ENCODE measurements at places on chromosomes 5 and 9.

DNA sequence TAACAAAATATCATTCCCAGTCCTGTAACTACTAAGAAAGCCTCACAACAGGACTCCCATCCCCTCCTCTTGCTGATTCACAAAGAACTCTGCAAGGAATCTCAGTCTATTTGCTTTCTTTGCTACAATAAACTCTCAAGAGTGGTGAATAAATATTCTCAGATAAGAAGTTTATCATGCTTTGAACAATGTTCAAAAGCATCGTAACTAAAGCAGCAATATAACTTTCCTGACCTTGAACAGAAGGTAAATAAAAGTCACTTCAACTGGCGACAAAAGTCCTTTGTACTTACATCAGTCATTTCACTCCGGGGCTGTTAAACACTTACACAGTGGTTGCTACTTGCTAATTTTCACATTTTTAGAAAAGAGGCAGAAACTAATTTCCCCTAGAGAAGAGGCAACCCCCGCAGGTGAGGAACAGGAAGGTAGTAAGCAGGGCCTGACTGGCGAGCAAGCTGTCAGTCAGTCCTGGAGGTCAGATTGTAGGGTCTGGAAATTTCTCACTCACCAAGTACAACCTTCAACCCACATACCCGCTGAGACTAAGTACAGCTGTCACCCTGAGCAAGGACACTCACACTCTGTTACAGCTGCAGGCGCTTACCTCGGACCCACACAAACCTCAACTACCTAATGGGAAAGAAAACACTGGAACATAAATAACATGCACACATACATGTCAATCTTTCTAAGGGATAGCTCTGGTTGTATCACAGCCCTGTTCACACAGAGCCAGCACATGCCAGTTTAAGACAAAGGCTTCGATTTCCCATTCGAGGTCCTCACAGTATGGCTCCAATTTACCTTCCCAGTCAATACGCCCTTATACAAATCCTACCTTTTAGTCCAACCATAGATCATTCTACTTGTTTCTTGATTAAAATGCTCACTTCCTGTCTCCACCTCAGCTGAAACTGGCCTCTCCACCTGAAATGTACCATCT lies 104.6 kb upstream of the RETREG1 start:
- DNase-seq: no peak

DNA sequence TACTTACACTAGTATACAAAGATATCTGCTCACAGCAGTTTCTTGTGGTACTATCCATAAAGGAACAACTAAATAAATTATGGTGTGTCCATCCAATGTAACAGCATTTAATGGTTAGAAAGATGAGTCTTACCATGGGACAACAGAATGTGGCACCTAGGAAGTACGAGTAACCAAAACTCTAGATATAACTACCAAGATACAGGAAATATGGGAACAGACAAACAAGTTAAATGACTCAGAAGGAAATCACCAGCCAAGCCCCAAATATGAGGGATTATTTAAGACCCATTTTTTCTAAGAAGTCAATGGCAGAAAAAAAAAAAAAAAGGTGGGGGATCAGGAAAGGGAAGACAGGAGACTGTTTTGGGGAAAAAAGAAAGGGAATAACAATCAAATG lies 294.8 kb downstream of the PRELID2 start:
- DNase-seq: no peak

DNA sequence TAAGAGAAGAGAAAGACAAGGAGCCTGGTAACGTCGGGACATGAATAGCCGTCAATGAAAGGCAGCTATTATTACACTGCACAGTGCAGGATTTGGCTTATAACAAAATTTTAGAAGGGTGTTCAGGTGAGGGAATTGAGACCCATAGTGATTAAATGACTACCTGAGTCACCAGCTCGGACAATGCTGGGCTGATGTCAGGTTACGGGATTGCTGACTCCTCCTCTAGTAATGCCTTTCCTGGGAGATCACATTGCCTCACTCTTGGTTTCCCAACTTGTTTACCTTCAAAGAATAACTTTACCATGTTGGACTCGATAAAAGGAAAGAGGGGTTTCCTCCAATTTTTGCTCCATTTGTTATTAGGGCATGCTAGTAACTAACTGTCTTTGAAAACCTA lies 132.6 kb downstream of the GHR start:
- no peak for DNase-seq

- no peak for DNase-seq
Observed at GRCh38 chr5:160071516-160071915, 47.7 kb downstream of the PWWP2A start.

DNA sequence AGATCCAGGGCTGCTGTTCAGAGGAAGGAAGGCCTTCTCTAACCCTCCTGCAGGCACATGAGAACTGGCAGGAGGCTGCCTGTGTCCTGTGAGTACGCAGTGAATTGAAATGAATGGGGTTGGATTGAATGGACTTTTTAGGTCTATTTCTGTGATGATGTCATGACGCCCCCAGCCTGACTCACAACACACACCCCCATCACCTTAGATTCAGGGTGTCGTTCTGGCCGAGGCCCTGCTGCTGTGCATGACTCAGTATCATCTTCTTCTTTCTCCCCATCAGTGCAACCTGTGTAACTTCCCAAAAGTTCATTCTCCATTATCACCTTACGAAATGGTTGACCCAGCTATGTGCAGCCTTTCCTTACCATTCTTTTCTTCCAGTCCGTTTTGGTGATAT lies 5.4 kb downstream of the PCAT7 start:
- DNase-seq: no peak

- no peak for DNase-seq
Observed at GRCh38 chr5:102295534-102296177, 428 bp downstream of the SLCO4C1 start.

DNA sequence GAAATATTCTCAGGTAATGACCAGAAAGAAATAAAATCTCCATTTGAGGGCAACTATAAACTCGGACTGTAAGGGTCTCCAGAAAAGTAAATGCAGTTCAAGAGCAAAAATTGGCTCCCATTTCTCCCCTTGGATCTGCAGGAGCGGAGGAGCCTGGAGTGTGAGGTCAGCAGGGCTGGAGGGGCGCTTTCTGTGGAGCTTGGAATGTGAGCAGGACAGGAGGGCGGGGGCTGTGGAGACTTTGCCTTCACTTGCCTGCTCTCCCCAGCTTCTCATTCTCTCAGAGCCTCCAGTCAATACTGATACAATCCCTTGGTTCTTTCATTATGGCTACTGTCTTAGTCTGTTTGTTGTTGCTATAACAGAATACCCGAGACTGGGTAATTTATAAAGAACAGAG lies 162.8 kb upstream of the ANKH start:
- no peak for DNase-seq

DNA sequence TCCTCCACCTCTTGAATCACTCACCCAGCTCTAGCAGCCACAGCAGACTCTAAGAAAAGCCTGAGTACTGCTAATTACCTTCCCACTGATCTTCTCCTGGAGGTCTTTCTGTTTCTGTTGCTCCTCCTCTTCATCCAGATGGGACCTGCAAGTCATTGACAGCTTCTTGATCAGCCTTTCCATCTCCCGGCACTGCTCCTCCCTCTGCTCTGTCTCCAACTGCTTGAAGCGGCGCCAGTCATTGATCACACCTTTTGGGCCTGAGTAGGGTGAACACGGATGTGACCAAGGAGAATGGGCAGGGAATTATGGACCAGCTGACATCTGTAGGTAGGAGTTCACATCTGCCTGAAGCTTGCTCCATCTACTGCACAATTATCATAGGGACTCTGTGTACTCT lies 5.5 kb downstream of the PDCL start:
- DNase-seq: no peak

- no peak for DNase-seq
Observed at GRCh38 chr5:127418367-127418766, 99.1 kb upstream of the PRRC1 start.

DNA sequence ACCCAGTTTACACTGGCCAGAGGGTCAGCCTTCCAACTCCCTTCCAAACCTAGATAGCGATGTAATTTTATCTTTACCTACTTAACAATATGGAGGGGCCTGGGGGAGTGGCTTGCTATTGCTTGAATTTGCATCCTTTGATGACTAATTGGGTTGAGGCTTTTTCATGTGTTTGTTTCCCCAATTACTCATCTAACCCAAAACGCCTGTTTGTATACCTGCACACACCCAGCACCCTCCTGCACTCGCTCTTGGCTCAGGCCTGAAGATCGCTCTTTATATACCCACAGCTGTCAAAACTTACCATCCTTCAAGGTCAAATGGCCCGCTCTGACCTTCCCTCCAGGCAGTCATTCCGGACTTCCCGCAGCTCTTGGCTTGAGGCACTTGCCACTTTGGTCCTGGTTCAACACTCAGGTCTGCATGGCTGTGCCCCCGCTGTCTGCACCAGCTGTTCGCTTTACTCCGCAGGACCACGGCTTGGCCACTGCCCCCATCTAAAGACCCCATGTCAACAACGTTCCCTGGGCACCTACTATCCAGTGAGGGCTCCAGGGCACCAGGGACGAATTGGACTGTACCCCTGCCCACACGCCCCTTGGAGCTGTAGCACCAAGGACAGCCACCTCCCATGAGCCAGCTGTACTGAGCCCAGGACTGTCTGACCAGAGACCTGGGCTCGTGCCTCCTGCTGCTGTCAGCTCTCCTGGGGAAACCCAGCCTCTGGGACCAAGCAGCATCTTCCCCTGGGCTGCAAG lies 76.1 kb upstream of the ADAMTS2 start:
- DNase-seq: no peak

- DNase-seq: no peak
Observed at GRCh38 chr9:71514344-71514975, 253.9 kb downstream of the CEMIP2 start.

DNA sequence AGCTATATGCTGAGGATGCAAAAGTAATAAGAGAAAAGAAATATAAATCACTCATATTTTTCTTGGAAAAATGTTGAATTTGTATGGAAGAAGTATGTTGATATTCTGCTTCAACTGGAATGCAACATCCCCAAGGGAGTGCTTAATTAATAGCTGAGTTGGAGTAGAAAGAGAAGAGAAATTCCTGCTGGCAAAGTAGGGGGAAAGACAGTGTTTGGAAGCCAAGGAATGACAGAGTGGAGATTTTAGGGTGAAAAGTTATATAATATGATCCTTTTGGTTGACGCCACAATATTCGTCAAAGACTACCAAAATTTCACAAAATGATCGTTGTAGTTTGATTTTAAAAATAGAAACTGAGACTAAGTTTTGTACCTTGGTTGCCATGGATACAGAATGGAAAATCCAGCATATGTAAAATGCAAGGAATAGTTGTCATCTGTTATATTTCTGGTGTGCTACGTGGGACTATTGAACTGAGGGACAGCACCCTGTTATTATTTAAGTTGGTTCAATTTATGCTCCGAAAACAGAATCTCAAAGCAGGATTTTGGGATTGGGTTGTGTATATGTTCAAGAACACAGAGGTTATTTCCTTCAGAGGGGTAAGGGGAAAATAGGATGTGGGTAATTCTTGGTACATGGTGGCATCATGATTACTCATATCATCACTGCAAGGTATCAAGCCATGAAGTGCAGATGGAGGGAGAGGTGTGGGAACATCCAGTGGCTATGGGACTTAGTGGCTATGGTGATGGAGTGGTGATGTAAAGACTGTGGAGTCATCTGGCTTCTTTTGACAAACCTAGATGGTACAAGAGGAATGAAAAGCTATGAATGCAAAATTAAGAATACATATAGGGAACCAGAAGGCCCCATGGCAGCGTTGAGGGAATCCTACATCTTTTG lies 61.0 kb downstream of the SUB1 start:
- no peak for DNase-seq

GRCh38 chr5:173474881-173475287 lies 141.6 kb downstream of the BOD1 start:
- DNase-seq: no peak

- DNase-seq: no peak
Observed at GRCh38 chr9:121598167-121598964, 53.1 kb upstream of the DAB2IP start.

GRCh38 chr5:163914910-163915309 lies 409.5 kb downstream of the MAT2B start:
- DNase-seq: no peak
